ENCODE measurements at places on chromosomes 6 and 20.
A peak's percentile ranks its signal among the peaks of the same experiment; 100 is the strongest.

DNA sequence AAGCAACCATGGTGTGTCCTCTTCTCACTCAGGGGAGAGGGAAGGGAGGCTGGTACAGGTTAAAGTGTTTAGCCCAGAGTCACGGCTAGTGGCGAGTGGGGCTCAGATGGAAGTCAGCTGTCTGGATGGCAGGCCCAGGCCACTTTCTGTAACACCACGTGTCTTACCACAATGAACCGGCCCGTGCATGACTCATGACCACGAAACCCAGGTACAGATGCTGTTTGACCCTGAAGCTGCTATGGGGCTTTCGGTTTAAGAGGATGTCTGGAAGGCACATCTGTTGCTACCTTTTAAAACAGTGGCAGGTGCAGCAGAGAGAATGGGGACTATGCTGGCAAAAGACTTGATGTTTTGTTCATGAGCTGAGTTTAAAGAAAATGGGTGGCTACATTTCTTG, 36.5 kb upstream of the MPC1 start:
- DNase-seq, result peak; percentile 74

DNA sequence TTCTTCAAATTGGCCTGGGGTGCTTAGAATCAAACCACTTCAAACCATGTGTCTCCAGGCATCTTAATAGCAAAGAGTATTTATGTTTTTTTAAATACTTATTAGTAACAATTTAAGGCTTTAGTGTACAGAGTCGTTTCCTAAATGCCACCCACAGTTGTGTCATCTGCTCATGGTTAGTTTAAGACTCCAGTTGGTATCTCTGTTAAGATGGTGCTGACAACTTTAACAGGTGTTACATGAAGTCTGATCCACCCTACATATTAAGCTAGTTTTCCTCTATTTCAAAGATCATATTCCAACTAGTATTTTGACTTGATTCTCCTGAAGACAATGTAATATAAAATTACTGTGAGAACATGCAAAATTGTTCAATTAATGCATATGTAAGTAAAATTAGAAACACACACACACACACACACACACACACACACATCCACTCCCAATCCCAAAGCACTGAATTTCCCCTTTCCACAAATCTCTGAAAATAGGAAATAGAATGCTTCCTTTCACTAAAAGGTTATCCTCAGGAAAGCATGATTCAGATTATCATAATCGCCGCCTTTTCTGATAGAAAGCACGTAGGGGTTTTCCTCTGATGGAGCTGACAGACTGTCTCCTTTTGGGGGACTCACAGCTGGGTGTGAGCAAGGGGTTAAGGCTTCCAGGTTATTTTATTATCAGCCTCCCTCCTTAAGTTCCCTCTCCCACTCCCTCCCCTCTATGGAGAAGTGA, 10.5 kb downstream of the CNKSR3 start:
- no peak for DNase-seq

- DNase-seq, result peak; percentile 53
Measured at GRCh38 chr20:11544029-11544678, 373.5 kb upstream of the BTBD3 start.

GRCh38 chr20:13229538-13229937, 8.5 kb downstream of the ISM1 start:
- DNase-seq, result no peak

- no peak for DNase-seq
Measured at GRCh38 chr20:17504066-17504897, 26.9 kb downstream of the BFSP1 start.

- DNase-seq, result peak; percentile 63
Measured at GRCh38 chr20:21395666-21396598, 1.4 kb downstream of the NKX2-4 start.

GRCh38 chr6:45714006-45714730, 301.5 kb downstream of the CLIC5 start:
- no peak for DNase-seq

All from Jurkat, Clone E6-1 (cell line).